ENCODE measurements at places on chromosomes 12 and 14.

DNA sequence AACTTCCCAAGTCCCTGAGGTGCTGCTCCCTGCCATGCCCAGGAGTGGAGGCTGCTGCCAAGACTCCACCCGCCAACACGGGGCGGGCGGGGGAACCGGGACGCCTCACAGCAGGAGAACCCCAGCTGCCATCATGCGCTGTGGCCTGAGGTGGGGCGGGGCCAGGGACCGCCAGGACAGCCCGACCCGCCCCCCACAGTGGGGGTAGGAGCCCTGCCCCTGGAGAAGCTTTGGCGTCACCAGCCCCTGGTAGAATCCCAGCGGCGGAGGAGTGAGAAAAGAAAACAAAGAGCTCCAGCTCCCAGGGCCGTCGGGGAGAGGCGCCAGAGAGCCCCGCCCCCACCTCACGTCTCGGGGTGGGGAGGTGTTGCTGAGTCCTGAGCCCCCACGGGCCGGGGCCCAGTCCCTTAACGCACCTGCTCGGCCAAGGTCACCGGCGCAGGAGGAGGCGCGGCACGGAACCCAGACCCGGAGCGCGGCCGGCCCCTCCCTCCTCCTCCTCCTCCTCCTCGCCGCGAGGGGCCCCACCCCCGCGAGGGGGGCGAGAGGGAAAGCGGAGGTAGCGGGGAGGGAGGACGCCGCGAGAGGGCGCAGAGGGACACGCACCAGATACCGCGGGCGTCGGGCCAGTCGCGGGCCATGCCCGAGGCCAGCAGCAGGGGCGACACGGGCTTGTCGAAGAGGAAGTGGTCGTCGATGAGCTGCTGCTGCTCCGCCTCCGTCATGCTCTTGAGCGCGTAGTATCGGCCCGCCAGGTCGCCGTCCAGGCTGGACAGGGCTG lies 1.8 kb downstream of the CKB start:
- peak; percentile 81 for DNase-seq

DNA sequence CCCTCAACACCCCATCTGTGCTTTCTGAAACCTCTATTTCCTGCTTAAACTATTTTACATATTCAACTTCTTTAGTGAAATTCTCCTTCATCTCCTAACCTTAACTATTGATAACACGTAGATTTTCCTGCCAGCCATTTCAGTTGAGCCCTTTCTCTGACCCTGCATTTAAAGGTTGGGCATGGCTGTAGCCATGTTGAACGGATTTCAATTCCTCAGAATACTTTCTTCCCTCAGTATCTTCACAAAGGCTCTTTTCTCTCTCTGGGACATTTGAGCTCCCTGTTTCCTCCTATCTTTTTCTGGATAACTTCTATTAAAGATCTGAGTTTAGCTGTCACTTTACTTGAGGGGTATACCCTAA lies 1.2 kb downstream of the PPHLN1 start:
- DNase-seq = no peak

DNA sequence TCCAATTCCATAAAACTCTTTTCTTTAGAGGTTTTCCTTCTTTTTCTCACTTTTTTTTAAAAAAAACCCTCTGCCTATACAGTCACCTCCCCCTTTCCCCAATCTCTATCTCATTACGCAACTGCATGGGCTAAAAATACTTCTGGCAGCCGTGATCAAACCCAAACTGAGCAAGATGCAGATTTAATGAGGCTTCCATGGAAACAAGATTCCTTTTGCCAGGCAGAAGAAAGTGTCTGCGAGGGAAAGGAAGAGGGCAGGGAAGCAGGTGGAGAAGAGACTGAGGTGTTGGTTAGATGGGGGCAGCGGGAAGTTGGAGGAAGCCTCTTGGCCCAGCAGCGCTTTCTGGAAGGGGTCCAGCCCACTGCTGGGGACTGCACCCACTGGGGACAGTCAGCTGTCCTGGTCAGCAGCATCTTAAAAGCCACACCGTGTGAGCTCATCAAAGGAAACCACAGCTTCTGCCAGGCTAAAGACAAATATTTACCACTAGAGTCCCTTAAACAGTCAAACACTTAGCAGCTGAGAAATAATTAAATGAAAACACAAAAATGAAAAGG lies 90.4 kb downstream of the SLC8A3 start:
- DNase-seq = no peak

GRCh38 chr12:25135531-25136154 lies 59.3 kb downstream of the DNAI7 start:
- DNase-seq = no peak

DNA sequence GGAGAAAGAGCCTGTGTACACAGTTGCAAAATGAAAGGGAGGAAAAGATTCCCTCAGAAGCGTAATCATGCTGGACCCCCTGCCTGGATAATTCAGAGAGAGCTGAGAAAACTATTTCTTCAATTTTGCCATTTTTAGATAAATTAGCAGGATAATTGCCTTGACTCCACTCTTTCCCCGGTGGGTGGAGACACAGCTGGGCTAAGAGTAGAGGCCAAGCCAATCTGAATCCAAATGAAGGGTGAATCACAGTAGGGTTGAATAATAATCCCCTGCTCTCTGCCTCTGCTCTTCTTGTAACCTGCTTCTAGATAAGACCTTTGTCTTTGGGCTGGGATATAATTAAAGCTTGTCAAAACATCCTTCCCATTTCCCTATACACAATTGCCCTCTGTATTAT lies 150.1 kb downstream of the CAPZA3 start:
- DNase-seq = no peak

GRCh38 chr14:23613242-23614070 lies 22.7 kb upstream of the DHRS2 start:
- no peak for DNase-seq

All from AML-193 (cell line).